ENCODE measurements at places on chromosomes 7 and 10.

- DNase-seq: no peak
These were observed 20.3 kb upstream of the HGF start for GRCh38 chr7:81790120-81790500.

- peak; percentile 83 for DNase-seq
These were observed 26.0 kb upstream of the GLI3 start for GRCh38 chr7:42262964-42263363.

- DNase-seq: no peak
These were observed 25.7 kb upstream of the NDST2 start for GRCh38 chr10:73837072-73837471.

DNA sequence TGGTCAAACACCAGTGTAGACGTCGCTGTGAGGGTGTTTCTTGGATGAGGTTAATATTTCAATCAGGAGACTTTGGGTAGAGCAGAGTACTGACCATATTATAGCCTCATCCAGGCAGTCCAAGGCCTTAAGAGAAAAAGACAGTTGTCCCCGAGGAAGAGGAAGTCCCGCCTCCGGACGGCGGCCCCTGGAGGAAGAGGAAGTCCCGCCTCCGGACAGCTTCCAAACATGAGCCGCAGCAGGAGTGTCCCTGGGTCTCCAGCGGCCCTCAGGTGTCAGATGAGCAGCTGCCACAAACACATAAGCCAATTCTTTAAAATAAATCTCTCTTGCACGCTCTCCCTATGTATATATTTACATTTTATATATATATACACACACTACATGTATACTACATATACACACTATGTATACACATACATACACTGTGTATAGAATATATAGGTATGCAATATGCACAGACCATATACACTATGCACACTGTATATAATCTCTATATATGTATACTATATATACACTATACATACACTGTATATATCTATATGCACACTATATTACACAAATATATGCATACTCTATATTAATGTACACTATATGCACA is 37.5 kb downstream of the PWWP2B start:
- no peak for DNase-seq

- DNase-seq: no peak
These were observed 50.9 kb downstream of the LAMB4 start for GRCh38 chr7:108079276-108079647.

Data from RPMI7951 (cell line).